GM13977 (cell line): ENCODE measurements at places on chromosomes 11 and 22.

DNA sequence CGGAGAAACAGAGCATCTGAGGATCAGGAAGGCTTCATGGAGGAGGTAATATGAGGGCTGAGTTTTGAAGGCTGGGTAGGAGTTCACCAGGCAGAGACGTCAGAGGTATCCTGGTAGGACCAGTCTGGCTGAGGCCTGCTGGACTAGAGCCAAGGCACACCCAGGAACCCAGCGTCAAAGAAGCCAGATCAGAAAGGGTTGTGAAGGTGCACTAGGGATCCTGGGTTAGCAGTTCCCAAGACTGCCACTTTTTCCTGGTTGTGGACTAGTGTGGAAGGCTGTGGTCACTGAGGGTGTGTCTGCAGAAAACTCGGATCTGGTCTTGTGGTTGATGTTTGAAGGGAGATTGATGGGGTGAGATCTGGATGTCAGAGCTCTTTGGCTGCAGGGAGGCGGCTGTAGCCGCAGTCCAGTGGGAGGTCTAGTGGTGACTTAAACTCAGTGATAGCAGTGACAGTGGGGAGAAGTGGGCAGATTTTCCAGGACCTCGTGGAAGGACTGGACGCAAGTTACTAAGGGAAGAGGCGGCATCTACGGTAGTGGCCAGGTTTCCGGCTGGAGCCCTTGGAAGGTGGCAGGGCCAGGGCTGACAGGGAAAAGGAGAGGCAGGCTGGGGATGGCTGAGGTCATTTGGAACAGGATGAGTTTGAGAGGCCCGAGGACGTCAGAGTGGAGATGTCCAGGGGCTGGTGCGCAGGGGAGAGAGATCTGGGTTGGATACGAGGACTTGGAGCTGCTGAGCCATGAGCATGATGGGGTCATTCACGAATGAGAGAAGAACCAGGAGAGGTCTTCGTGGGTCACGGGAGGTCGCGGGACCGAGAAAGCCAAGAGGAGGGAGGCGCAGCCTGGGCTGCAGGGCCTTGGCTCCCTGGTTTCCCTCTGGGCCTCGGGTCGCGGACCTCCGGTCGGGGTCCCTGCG is 10.9 kb downstream of the RELA start:
- DNase-seq, result no peak

DNA sequence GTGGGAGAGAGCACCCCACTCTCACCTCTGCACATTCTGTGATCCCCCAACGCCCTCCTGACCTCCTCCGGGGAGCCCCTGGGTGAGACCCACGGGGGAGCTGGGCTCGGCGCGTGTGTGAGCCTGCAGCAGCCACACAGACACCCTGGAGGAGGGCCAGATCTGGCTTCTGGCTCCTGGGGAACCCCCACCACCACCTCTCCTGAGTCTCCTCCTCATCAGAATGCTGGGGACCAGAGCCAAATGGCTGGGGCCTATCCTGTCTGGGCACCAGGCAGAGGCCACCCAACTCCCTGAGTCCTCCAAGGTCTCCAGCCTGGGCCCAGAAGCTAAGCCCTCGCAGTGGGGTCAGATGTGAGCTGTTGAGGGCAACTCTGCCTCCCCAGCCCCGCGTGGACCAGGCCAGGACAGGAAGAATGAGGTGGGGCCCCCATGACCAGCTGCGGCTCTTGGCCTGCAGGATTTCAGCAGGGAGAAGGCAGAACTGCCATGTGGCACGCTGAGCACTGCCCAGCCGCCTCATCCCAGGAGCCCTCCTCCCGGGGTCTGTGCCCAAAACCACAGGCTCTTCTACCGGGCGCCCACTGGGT is 5.5 kb upstream of the PIM3 start:
- DNase-seq, result no peak

GRCh38 chr22:27336151-27337090 is 465.1 kb downstream of the MN1 start:
- no peak for DNase-seq

DNA sequence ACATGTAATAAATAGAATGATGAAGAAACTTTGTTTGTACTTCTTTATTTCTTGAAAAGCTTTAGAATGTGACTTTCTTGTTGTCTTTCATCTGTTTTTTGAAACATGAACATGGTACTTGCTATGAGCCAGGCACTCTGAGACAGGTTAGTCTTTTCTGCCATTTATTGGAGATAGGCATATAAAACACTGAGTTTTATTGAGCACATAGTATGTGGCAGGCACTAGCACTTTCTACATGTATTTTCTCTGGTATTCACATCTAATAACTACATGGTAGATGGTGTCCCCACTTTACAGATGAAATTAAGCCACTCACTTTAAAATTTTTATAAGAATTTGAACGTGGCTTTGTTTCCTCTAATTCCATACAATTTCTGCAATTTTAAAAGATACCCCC is 7.7 kb upstream of the ANKRD42 start:
- no peak for DNase-seq

DNA sequence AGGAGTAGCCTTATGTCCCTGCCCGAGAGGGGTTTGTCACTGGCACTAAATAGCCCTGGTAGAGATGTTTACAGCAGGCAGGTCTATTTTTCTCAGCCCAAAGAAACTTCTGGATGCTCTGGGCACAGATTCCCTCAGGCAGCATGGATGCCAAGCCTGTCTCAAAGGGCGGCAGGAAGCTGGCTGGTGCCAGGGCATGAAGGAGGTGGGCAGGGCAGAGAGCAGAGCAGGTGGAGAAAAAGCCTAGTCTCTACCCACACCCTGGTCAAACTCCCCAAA is 4.1 kb upstream of the GAS2L1 start:
- no peak for DNase-seq

DNA sequence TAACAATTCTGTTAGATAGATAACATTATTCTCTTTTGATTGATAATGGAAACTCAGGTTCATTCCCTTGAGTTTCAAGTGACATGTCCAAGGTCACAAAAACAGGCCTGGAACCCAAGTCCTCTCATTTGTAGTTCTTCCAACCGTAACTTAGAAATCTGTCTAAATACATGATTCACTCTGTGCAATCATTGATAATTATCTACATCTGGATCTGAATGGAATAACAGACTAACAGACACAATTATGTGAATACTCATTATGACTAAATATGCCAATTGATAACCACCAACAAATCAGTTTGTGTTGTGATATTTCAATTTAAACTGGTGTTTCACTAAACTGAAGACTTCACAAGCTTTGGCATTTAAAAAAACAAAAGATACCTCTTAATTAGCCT is 71.0 kb downstream of the RBFOX2 start:
- no peak for DNase-seq

DNA sequence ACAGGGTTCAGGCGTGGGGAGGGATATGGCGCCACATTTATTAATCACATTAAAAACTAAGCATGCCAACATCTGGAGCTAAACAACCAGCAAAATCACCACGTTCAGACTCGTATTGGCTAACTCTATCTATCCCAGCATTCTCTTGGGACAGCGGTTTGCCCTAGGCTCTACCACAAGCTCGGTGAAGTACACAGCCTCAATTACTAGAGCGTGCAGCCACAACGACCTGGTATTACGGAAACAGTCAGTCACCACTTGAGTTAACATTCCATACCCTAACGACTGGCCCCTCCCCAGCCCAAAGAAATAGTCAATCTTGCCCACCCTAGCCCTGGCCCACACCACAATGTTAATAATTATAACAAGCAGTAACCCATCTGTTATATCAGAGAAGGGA is 32.1 kb downstream of the APOL5 start:
- DNase-seq, result peak; percentile 36

- DNase-seq, result no peak
Measured at GRCh38 chr11:104956528-104956927, 11.8 kb downstream of the CASP4 start.

- DNase-seq, result no peak
Measured at GRCh38 chr22:40493441-40493840, 123.0 kb downstream of the SGSM3 start.

DNA sequence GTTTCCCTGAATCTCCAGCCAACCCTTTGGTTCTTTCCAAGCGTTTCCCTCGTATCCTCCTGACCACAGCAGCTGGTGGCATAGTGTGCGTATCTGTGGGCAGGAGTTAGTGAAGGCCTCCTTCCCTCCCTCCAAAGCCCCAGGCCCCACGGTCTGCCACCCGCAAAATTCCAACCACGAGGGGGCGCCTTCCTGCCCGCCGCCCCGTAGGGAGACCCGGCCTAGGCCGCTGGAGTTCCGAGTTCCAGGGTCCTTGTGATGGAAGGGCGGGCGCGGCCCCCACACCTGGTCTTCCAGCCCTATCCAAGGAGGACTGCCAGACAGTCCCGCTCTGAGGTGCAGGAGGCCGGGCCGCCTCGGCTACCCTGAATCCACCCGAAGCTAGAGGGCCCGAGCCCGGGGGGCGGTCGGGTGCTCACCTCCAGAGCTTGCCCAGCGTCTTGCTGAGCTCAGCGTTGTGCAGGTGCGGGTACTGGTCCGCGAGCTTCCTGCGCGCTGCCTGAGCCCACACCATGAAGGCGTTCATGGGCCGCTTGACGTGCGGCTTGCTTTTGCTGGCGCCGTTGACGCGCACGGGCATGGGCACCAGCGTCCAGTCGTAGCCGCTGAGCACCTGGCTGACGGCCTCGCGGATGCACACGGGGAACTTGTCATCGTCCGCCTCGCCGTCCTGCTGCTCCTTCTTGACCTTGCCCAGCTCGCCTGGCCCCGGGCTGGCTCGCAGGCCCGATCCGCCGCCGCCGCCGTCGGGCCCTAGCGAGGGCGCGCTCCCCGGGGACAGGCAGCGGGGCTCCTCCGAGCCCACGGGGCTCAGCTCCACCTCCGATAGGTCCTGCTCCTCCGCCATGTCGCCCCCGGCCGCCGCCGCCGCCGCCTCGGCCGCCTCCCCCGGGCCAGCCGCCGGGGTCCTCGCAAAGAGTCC is 1.2 kb downstream of the SOX10 start:
- DNase-seq, result no peak

DNA sequence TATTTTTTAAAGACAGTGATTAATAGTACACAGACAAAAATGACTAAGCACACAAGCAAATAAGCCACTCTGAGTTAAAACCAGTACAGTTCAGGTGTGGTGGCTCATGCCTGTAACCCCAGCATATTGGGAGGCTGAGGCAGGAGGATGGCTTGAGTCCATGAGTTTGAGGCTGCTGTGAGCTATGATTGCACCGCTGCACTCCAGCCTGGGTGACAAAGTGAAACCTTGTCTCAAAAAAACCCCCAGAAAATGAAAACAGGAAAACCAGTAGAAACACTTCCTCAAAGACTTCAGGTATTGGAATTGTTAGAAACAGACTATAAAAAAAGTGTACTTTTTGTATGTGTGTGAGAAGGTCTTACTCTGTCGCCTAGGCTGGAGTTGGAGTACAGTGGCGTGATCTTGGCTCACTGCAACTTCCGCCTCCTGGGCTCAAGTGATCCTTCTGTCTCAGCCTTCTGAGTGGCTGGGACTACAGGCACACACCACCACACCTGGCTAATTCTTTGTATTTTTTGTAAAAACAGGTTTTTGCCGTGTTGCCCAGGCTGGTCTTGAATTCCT is 33.0 kb downstream of the PPP6R2 start:
- no peak for DNase-seq

DNA sequence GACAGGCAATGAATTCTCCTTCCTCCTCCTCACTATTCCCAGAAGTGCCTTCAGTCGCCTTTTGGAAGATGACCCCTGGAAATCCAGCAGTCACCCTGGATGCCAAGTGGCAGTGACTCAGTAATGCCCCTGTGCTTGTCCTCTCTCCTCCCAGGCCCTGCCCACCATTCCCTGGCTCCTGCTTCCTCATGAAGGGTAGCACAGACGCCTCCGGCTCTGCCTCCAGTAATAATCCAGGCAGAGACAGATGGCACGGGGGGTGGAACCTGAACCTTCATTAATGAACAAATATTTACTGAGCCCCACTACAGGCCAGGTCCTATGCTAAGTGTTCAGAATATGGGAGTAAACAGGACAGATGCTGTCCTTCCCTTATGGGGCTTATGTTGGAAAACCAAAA is 23.2 kb downstream of the SYT13 start:
- DNase-seq, result no peak

- DNase-seq, result no peak
Measured at GRCh38 chr11:114416441-114416961, 16.0 kb downstream of the RBM7 start.

GRCh38 chr11:85742873-85743275 is 56.9 kb upstream of the CCDC89 start:
- DNase-seq, result no peak

- DNase-seq, result no peak
Measured at GRCh38 chr22:19876314-19876940, 21.8 kb upstream of the GNB1L start.

GRCh38 chr11:118922745-118923627 is 2.7 kb downstream of the BCL9L start:
- no peak for DNase-seq

DNA sequence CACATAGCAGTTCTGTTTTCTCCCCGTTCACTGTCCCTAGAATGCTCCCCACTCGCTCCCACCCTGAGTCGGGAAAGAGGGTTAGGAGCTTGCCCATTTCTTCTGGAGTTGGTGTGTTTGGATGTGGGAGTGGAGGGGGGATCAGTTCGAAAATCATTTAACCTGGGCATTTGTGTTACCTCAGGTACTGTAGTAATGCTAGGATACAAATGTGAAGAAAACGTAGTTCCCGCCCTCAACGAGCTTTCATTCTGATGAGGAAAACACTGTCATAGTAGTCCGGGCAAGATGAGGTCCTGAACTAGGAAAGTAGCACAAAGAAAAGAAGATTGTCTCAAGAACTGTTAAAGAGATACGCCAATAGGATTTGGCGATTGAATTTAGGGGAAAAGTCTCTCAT is 539 bp downstream of the SDHD start:
- no peak for DNase-seq

- peak; percentile 69 for DNase-seq
Measured at GRCh38 chr11:32706985-32707741, 87.3 kb downstream of the CCDC73 start.

DNA sequence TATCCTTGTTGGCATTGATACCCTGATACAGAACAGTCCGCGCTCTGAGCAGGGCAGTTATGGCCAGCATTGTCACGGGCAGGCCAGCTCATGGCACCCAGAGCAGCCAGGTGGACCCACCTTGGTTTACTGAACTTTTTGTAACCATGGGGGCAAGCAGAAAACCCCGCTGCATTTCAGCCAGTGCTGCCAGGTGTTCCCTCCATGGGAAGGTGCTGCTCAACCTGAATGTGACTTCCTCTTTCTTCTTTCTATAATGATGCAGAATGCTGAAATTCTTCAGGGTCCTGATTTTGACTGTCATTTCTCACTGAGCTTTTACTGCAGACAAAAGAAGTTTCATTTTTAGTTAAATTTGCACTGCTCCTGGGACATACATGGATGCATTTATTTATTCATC is 35.6 kb upstream of the CABP7 start:
- DNase-seq, result no peak

DNA sequence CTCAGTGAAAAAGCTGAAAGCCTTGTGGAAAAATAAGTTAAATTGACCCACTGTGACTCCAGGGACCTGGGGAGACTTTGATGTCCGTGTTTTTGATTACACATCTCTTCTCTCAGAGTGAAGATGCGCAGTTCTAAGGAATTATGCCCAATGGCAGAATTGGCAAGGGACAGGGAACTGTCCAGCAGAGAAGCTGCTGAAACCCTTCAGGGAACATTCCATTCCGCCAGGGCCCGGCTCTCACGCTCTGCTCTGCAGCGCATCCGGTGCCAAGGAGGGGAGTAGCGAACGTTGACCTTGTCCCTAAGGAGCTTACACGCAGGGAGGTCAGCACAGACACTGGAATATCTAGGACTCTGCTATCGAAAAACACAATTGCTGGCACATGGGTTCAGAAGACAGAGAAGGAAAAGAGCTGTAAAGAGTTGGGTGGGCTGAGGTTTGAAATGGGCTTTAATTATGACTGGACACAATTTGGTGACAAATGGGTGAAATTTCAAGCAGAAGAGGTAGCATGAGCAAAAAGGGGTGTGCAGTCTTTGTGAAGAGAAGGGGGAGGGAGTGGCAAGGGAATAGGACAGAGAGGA is 64.5 kb upstream of the B3GAT1 start:
- no peak for DNase-seq
